ENCODE measurements at places on chromosomes 7 and 10.

- no peak for DNase-seq
These were observed 188.5 kb downstream of the SNX10 start for GRCh38 chr7:26480156-26480555.

DNA sequence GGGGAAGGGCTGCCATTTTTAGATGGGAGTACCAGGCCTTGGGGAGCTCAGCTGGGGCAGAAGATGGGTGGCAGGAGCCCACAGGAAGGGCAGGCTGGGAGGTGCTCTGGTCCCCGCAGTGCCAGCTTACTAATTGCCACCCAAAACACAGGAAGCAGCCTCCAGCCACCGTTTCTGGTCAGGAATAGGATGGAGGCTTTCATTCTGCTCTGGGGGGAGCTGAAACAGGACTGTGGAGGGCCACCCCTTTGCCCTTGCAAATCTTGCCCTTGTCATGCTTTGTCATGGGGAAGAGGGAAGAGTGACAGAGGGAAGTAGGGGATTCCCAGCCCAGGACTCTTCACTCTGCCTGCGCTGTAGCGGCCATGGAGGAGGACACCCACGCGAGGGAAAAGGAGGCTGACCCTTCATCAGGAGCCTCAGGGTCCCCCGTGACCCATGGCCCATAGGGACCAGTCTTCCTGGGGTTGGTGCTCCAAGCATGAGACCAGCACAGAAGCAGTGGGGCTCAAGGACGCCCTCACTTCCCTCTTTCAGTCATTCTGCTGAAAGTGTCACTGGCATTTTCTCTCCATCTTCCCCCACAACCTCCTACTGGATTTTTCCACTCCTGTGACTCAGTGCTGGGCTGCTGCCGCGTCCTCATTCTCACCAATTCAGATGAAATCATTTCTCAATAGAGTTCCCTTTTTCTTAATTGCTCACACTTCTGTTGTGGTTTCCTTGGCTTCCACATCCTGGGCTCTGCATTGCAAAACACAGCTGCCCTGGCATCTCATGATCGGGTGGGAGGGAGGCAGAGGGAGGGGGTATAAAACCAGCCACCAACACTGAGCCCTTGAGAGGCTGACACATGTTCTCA is 61.9 kb downstream of the MKI67 start:
- DNase-seq = peak; percentile 91

- DNase-seq = no peak
These were observed 13.1 kb upstream of the CPA4 start for GRCh38 chr7:130279906-130280305.

DNA sequence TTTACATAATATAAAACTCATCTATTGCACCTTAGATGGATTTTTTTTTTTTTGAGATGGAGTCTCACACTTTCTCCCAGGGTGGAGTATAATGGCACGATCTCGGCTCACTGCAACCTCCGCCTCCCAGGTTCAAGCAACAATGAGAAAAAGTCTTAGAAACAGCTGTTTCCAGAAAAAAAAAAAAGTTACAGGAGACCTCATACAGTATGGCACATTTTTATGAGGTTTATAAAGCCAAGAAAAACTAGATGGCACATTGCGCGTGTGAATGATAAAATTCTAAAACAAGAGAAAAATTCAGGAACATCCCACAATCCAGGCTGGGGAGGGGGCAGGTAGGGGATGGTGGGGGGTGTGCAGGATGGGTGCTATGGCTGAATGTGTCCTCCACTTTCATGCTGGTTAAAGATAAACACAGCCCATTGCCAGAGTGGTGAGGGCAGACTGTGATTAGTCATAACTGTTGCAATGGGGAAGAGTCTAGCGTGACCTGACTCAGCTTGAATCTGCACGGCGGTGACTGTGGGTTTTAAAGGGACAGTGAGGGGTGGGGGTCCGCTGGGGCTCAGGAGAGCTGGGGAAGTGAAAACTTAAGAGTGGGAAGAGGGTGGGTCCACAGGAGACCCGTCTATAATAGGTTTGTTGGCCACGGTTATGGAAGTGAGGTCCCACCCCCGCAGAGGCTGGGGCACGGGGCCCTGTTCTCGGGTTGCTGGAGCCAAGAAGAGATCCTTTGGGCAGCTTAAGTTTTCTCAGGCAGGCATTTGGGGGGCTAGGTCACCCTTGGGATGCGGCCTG is 11.9 kb upstream of the LRRC27 start:
- DNase-seq = peak; percentile 90

DNA sequence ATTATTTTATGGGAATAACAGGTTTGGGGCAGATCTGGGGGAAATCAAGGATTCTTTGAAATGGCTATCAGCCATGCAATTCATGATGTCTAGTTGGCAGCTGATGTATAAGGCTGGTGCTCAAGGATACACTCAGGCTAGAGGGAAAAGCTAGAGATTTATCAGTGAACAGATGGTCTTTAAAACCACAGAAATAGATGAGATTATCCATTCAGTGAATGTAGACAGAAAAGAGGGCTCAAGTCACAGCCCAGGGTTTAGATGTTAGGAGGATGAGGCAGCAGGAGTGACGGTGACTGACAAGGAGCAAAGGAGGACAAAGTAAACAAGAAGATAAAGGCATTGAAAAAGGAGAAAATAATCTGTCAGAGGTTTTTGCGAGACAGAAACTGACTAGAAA is 238.7 kb downstream of the CDK14 start:
- DNase-seq = no peak

- no peak for DNase-seq
These were observed 7.2 kb upstream of the LAMTOR4 start for GRCh38 chr7:100141555-100141949.

- DNase-seq = no peak
These were observed 84.5 kb upstream of the FAM20C start for GRCh38 chr7:107907-108306.

- DNase-seq = no peak
These were observed 445.3 kb downstream of the LRMDA start for GRCh38 chr10:75876710-75877109.

- DNase-seq = peak; percentile 81
These were observed 6.5 kb downstream of the MDH2 start for GRCh38 chr7:76054123-76055120.

DNA sequence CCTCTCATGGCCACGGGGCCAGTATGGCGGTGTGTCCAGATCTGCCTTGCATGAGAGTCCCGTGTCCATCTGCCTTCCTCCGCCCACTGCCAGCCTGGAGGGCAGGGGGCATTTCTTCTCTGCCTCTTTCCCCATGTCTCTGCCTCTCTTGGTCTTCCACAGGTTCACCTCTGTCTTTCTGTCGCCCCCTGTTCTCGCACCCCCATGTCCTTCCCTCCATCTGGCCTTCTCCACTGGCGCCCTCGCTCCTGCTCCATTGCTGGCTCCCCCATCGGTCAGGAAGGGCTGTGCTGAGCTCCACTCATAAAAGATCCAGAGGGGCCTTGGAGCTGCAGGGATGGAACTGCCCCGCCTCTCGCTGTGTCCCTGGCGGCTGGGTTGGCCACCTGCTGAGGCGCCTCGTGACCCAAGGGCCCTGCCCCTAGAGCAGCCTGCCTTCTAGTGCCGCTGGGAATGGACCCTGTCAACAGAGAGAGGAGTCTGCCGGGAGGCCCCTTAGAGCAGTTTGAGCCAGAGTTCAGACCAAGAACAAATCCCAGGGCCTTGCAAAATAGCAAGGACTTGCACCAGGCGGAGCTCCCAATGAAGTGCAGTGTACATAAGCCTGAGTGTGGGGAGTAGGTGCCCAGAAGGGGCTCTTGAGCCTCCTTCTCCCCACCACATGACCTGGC is 42.0 kb downstream of the GOLGA7B start:
- DNase-seq = no peak

GRCh38 chr10:100793055-100793454 is 47.7 kb downstream of the PAX2 start:
- no peak for DNase-seq

- peak; percentile 58 for DNase-seq
These were observed 134.4 kb downstream of the ITGA8 start for GRCh38 chr10:15585303-15585715.

DNA sequence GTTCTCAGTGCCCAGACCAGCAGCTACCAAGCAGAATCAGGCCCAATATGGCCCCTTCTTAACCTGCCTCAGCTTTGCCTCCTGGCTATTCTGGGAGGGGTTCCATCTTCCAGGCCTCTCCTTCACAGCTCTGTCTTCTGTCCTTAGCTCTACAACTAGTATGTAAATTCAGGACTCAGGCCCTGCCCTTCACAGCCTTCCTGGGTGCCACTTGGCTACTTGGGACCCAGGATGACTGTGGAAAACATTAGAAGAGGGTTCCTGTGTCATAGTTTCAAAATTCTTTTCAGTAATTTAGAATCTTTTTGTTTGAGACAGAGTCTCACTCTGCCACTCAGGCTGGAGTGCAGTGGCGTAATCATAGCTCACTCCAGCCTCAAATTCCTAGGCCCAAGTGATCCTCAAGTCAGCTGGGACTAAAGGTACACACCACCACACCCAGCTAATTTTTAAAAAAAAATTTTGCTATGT is 33.2 kb upstream of the PAPSS2 start:
- no peak for DNase-seq

DNA sequence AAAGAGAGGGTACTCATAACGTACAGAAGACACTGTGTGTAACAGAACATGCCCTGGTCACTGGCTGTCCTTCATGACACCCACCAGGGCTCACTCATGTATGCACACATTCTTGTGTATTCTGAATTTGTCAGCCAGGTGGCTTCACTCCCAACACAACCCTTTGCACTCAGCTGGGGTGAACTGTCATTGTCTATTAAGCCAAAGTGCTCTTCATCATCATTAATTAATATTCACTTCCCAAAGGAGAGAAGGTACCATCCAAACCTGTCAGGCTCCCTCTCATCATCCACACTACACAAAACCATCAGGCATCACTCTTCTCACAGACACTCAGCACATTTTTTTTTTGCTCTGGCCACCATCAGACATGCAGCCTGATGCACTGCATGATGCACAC is 469.8 kb downstream of the SORCS1 start:
- no peak for DNase-seq

GRCh38 chr10:15176269-15176668 is 7.8 kb upstream of the NMT2 start:
- no peak for DNase-seq

GRCh38 chr7:27860800-27861199 is 120.8 kb downstream of the TAX1BP1 start:
- no peak for DNase-seq

DNA sequence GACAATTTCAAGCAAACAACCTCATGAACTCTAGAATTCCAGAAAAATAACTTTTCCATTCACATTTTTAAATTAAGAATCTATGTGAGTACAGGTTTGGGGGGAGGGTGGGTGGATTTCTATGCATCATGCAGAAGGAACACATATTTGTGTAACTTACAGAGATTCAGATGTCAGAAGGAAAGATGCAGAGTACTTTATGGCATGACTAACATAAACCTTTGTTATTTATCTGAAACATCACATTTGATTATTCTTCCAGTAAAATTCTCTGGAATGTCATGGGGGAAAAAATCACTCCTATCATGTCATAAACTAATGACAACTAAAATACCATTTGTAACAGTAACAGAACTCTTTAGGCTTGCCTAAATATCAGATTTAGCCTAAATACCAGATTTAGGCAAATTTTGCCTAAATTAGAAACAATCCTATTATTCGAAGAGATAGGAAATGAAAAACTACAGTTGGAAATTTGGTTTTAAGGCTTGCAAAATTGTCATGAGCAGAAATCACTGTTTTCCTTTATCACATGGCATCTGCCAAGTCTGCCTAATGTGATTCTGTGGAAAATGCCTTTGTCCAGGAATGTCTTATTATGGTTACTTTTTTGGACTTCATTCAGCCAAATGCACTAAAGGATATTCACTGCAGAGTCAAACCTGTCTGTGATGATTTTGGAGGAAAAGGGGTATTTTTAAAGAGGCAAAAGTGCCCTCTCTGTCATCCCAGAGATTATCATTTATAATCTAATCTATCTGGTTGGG is 527.7 kb upstream of the CELF2 start:
- peak; percentile 13 for DNase-seq

GRCh38 chr10:34922138-34922537 is 107.0 kb upstream of the PARD3 start:
- peak; percentile 19 for DNase-seq

GRCh38 chr7:157028199-157028903 is 17.9 kb upstream of the MNX1 start:
- DNase-seq = no peak

GRCh38 chr7:128830231-128831177 is at the start of gene FLNC:
TSS of gene FLNC (plus strand) at chr7:128830406. CDS start at chr7:128830638, 232 bp downstream.
- peak; percentile 42 for DNase-seq

DNA sequence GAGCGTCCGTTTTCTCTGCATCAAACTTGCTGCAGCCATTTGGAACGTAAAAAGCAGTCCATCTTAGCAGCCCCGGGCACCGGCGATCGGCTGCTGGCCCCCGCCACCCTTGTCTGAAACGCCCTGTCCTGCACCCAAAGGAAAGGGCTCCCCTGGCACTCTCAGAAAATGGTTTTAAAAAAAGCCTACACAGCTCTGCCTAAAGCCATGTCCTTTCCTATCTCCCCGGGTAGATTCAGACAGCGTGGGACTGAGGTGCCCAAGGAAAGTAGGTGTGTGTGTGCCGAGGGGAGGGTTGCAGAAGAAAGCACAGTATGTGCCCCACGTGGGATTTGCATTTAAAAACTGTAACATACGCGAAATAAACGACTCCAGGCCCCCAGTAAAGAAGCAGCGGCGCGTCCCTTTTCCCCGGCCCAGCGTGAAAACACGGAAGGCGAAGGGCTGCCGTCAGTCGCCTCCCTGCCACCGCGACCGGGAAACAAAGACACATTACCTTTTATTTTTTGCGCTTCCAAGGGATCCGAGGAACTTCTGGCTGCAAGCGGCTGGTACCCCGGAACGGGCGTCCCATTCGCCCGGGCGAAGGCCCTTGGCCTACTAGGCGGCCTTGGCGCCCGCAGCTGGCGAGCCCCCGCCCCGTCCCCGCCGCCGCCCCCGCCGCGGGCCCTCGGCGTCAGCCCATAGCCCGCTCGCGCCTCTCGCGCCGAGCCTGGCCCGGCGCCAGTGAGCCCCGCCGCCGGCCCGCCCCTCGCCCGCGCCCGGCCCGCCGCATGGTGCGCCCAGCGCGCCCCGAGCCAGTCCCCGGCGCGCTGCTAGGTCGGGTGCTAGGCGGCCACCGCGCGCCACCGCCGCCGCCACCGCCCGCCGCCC is 304.6 kb downstream of the PRPF18 start:
- DNase-seq = peak; percentile 18

GRCh38 chr7:40723829-40724228 is 589.0 kb downstream of the SUGCT start:
- DNase-seq = no peak

- no peak for DNase-seq
These were observed 169.4 kb downstream of the ADARB2 start for GRCh38 chr10:1567742-1568495.

GRCh38 chr7:44794331-44794730 is 2.1 kb upstream of the PPIA start:
- DNase-seq = no peak

DNA sequence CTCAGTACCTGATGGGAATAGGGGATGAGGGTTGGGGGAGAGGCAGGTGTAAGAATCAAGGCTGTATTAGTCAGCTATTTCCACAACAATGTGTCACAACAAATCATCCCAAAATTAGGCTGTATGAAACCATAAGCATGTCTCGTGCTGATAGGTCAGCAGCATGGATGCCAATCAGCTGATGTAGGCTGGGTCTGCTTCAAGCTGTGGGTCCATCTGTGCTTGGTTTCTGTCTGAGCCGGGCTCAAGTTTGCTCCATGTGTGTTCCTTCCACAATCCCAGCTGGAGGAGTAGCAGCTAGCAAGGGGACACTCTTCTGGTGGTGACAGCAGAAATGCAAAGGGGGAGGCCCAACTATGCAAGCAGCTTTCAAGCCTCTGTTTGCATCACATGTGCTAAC is 97.9 kb upstream of the ZNF746 start:
- DNase-seq = no peak

- DNase-seq = peak; percentile 14
These were observed 396.2 kb upstream of the IGFBP3 start for GRCh38 chr7:46317256-46317655.
